ENCODE measurements at places on chromosomes 5 and 9. TPM values are rescaled to one million over a fixed set of nuclear protein-coding genes. Genes with fewer than 3 reads are reported as not detected.

DNA sequence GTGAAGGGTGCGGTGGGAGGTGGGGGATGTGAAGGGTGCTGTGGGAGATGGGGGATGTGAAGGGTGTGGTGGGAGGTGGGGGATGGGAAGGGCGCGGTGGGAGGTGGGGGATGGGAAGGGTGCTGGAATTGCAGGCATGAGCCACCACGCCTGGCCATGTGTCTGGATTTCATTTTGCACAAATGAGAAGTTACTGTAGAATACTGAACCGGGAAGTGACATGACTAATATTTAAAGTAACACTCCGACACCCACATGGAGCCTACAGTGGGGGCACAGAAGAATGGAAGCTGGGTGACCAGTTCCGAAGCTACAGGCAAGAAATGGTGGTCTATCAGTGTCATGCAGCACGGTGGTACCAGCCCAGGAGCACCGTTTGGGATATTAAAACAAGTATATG lies 69.9 kb upstream of the SPTLC1 start:
- DNase-seq, result no peak

DNA sequence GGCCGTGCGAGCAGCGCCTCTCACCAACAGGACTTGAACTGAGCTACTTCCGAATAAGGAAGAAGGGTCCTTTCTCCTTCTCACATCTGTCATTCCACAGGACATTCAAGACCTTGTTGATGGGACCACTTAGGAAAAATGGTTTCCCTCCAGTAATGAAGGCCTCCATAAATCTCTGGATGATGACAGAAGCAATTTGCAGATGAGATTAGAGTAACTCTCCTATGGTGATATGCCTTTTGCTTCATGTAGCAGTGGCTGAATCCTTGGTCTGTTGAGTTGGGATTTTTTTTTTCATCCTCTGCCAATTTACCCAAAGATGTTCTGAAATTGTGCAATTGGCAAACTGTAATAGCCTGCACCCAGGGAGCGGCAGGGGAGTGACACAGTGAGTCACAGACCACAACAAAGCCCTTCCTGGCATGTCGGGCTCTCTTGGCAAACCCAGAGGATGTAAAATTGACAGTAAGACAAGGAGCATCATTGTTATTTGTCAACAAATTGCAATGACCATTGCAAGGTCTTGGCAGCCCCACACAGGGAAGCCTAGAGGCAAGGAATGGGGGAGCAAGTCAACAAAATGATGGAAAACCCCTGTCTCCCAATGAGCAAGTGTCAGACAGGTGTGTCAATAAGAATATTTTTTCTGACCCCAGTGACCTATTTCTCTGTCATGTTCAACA lies 275.9 kb downstream of the ACTL7B start:
- DNase-seq, result peak; percentile 99

DNA sequence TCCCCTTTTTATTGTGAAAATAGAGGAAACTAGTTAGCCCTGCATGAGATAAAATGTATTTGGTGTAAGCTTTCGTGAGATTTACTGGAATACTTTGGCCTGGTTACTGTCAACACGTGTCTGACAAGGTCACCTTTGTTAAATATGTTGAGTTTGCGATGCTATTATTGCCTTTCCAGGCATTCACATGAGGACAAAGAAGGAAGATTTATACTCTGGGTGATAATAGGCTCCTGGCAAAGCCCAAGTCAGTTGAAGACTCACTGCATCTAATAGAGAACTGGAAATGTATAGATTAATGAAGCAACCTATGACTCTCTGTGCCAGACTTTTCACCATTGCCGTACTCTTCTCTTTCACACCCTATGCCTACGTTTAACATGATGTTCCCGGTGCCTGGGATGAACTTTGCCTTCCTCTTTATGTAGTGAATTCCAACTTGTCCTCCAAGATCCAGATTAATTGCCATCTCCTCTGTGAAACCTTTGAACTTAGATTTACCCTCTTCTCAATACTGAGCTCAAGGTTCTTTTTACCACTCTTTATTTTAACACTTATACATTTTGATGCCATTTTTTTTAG lies 33.9 kb downstream of the ITGA2 start:
- no peak for DNase-seq

DNA sequence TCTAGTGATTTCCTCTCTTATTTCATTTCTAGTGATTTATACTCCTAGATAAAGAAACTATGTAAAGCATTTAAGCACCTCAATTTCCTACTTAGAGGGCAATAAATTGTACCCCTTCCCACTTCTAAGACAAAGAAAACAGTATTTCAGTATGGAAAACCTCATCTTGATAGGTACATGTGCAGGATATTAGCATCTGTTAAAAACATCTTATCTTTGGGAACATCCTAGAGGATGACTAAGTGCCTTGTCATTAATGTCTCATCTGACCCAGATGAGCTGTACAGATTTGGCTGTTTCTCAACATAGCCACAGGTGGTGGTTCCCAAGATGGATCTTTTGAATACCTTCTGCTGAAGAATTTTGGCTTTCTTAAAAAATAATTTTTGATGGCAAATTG lies 5.7 kb downstream of the MEGF10 start:
- peak; percentile 82 for DNase-seq

GRCh38 chr5:61637566-61637965 lies 305.5 kb downstream of the ZSWIM6 start:
- DNase-seq, result peak; percentile 26

The PCDHGB3 gene
- 1.1 TPM for total RNA-seq

The PTGS1 gene
- 10.1 TPM for total RNA-seq

The FCHSD1 gene
- 8.5 TPM for total RNA-seq

The OCLN gene
- total RNA-seq, result 0.59 TPM

The JMY gene
- 3.4 TPM for total RNA-seq

All from RPMI7951 (cell line).